ENCODE measurements at places on chromosomes 2 and 18. TPM values are rescaled to one million over a fixed set of nuclear protein-coding genes. Genes with fewer than 3 reads are reported as not detected.

Gene PHOSPHO2
- 1.8 TPM for total RNA-seq

Gene ZC3H8
- 5.8 TPM for total RNA-seq

Gene RBM45
- 29.4 TPM for total RNA-seq

Gene SERPINB12
- total RNA-seq, result not detected

Gene BCL11A
- total RNA-seq, result under 0.01 TPM

Gene CRYGC
- not detected for total RNA-seq

Gene C2orf15
- total RNA-seq, result not detected

Gene CD226
- 0.66 TPM for total RNA-seq

Gene SCG2
- total RNA-seq, result 1.0 TPM

Gene GCG
- total RNA-seq, result not detected

Gene NGEF
- 0.44 TPM for total RNA-seq

Gene ERICH2
- total RNA-seq, result not detected

Gene TBR1
- total RNA-seq, result not detected

Gene MERTK
- 0.29 TPM for total RNA-seq

Gene SF3B6
- 101 TPM for total RNA-seq

Gene SNRNP200
- total RNA-seq, result 54.9 TPM

All from smooth muscle cell of trachea (primary cell).